ENCODE measurements at places on chromosomes 16 and 17.

GRCh38 chr16:5753381-5753780, 655.8 kb upstream of the EEF2KMT start:
- DNase-seq = no peak

GRCh38 chr16:57628008-57628781, at the start of gene ADGRG1:
ADGRG1 (plus strand) TSS chr16:57628630; CDS start chr16:57650288, 21,658 bp downstream.
- DNase-seq = no peak

DNA sequence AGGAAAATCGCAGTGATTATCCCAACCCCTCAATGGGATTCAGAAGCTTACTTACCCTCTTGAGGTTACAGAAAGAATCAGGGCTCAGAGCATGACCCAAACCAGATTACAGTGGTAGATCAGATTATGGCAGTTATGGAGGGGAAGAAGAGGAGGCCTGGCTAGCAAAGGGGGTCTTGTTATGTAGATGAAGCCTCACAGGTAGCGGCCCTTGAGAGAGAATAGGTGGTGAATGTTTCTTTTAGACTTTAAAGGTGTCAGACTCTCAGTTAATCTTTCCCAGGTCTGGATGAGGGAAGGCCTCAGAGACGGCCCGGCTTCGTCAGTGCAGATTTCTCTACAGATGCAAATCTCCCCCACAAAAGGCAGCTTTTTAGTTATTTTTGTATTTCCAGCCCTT, 15.6 kb downstream of the RNF112 start:
- no peak for DNase-seq

DNA sequence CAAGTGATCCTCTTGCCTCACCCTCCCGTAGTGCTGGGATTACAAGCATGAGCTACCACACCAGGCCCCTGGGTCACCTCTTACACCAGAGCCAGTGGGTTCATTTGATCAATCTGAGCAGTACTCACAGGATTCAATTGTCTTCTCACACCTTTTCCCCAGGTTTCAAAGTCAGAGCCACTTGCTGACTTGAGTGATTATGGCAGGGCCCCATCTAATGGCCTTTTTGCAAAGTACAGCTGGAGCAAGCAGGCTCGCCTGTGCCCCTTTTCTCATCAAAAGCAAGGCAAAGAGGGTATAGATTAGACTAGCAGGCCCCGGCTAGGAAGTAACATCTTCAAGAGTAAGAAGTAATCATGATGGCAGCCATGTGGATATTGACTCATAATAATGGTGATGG, 114.8 kb upstream of the NOL11 start:
- DNase-seq = no peak

- no peak for DNase-seq
Measured at GRCh38 chr17:8830141-8830540, 31.0 kb upstream of the MFSD6L start.

GRCh38 chr16:75446416-75446815, 13.1 kb upstream of the CFDP1 start:
- DNase-seq = no peak

DNA sequence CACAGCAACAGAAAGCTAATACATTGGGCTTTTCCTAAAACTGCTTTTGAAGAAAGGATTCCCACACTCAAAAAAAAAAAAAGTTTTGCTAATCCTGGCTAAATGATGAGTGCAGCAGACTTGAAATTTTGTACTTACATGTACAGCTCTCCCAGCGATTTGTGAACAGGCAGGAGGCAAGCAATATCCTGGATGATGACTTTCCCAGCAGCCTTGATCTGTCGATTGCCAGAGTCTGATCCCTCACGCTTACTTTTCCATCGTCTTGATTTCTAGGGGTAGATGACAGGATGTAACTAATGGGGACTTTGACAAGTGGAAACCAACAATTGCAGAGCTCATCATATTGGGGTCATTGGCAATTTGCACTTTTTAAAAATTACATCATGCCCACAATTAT, 91.4 kb downstream of the WDR59 start:
- no peak for DNase-seq

- DNase-seq = no peak
Measured at GRCh38 chr16:50941681-50942080, 199.8 kb downstream of the CYLD start.

GRCh38 chr17:40065769-40066510, 3.2 kb downstream of the THRA start:
- no peak for DNase-seq

- no peak for DNase-seq
Measured at GRCh38 chr17:49717371-49717861, 9.7 kb upstream of the SLC35B1 start.

GRCh38 chr16:75074920-75075687, 41.5 kb downstream of the LDHD start:
- DNase-seq = no peak

- no peak for DNase-seq
Measured at GRCh38 chr17:74396567-74396966, 29.3 kb downstream of the GPR142 start.

DNA sequence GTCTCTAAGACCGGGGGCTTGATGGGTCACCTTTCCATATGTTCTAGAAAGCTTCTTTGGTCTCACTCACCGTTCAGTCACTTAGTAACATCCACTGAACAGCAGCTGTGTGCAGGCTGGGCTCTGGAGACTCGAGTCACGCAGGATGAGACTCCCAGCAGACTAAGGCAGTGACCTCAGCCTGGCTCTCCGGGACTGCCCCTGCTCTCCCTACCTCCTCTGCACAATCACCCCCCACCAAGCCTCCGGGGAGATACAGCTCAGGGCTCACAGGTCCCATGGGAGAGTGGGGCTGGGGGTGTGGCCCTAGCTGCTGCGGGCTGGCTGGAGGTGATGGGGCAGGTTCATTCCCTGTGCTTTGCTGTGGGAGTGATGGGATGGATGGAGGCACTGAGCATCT, 14.1 kb downstream of the FLYWCH2 start:
- no peak for DNase-seq

GRCh38 chr17:53527473-53527872, 295.3 kb upstream of the KIF2B start:
- no peak for DNase-seq

GRCh38 chr17:79019632-79020584, 4.1 kb upstream of the C1QTNF1 start:
- no peak for DNase-seq

DNA sequence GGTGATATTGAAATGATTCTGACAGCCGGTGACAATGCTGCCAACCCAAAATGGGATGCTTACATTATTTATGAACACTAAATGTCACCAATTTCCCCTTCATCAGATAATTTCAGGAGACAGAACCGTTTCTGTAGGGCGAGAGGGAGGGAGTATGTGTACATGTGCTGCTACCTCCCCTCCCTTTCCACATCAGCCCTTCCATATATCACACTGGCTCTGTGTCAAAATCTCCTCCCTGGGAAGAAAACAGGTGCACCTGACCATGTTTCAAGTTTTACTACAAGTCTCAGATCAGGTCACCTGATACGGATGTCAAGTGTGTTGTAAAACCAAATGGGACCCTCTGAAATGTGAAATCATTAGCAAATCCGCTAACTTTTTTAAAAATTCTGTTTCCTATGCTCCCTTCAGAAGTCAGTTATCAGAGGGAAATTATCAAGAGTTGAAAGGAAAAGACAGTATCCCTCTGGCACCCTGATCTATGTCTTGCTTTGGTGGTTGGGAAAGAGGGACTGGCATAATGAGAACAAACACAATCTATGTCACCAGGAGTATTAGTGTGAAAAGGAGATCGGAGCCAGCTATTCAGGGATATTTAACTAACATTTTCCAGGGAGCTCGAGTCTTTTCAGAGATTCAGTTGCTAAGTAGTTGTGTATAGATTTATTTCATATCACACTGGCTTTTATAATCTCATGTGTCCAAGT, 1002.3 kb upstream of the CDH8 start:
- DNase-seq = no peak

DNA sequence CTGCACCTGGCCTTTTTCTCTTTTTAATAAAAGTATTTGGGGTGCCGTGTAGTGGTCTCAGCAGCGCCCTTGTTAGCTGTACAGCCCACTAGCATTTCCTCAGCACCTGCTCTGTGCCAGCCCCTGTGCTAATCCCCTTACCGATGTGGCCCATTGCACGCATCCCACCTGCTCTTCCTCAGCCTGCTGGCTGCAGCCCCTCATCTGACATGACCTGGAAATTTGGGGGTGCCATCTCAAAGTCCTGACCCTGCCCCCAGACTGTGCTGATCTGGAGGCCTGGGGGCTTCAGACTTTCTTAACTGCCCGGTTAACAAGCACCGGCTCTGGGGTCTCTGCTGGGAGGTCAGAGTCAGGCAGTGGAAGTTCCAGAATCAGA, 10.4 kb downstream of the GPRC5C start:
- no peak for DNase-seq

- no peak for DNase-seq
Measured at GRCh38 chr16:57270221-57271062, 14.0 kb downstream of the PLLP start.

DNA sequence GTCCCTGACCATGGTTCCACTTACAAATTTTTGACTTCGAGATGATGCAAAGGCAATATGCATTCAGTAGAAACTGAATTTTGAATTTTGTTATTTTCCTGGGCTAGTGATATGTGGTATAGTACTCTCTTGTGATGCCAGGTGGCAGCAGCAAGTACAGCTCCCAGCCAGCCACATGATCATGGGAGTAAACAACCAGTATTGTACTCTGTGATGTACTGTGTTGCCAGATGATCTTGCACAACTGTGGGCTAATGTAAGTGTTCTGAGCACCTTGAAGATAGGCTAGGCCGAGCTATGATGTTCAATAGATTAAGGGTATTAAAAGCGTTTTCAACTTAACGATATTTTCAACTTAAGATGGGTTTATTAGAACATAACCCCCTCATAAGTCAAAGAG, 250.8 kb downstream of the STX8 start:
- no peak for DNase-seq

GRCh38 chr16:74896389-74897370, 88.2 kb downstream of the WDR59 start:
- DNase-seq = no peak

DNA sequence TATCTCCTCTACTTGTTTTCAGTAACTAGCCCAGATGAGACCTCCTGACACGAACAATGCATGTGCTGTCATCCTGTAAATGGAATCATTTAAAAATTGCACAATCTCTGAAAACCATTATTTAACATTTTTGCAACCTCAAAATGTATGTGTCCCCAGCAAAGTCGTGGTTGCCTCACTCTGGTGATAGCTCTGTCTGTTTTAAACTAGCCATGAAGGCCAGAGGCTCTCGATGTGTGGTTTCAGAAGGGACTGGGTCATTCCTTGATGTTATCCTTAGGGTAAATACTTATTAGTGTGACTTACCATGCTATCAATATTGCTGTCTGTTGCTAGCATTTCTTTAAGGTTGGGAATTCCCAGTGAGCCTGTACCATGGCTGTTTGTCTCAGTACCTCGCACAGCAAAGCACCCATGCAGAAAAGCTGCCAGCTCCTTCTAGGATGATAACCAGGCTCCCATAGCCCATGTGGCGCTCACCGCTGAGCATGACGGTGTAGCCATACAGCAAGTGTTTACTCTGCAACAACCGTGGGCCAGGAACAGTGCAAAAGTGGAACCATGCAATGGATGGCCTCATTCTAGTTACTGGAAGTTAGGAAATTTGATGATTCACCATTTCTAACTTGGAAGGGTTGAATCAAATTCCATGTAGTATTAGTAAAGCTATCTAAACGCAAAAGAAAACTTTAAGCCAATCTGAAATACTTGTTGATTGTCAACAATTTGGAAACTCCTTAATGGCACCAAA, 2.9 kb upstream of the PGS1 start:
- no peak for DNase-seq

DNA sequence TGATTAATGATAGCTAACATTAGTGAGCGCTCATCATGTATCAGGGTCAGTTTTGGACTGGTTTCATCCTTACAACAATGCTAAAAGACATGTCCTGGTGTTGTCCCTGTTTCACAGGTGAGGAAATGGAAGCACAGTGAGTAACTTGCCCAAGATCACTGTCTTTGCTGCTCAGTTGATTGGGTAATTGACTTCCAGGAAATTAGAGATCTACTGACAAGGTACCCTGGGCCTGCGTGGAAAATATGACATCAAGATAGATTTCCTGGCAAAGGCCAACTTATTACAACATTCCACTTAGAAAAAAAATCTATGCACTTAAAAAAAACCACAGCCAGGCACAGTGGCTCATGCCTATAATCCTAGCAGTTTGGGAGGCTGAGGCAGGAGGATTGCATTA, 96.3 kb downstream of the CYLD start:
- no peak for DNase-seq

- DNase-seq = no peak
Measured at GRCh38 chr16:27740496-27741201, 190.7 kb downstream of the KATNIP start.

- DNase-seq = no peak
Measured at GRCh38 chr16:21989751-21990150, 11.2 kb downstream of the PDZD9 start.

DNA sequence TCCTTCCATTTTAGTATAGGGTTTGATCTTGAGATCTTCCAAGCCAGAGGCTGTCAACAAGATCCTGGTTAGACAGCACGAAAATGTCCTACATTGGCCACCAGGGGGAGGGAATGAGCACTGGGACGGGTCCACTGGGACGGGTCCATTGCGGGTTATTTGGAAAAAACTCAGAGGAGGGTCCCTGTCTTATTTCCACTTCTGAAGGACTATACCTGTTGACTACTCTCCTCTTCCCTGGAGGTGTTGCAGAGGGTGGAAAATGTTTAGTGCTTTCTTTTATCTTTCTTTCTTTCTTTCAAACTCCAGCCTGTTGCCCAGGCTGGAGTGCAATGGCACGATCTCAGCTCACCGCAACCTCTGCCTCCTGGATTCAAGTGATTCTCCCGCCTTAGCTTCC, 2.5 kb downstream of the TTLL6 start:
- no peak for DNase-seq

DNA sequence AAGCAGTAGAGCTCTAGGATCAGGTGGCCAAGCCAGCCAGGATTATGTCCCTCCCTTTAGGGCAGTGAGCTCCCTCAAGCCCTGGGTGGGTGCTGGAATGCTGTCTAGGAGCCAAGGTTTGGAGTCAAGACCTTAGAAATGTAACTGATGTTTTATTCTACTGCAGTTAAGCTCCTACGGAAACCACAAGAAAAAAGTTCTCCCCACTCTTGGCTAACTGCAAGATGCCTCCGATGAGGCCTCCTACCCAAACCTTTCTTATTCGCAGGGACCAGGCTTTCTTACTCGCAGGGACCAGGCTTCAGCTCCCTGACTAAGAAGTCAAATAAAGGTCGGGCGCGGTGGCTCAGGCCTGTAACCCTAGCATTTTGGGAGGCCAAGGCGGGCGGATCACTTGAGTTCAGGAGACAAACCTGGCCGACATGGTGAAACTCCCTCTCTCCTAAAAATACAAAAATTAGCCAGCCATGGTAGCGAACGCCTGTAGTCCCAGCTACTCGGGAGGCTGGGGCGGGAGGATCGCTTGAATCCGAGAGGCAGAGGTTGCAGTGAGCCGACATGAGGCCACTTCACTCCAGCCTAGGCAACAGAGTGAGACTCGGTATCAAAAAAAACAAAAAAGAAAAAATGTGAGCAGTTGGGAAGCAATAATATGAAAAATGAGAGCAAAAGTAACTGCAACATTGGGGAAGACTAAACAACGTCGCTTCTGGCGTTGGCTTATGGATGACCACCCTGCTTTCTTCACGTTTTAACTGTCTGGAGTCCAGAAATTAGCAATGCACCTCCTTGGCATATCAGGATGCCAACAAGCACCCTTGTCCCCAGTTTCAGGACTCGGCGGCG, 31.7 kb upstream of the ARL4D start:
- no peak for DNase-seq

- no peak for DNase-seq
Measured at GRCh38 chr16:50899951-50900350, 158.1 kb downstream of the CYLD start.

Data from NCI-H1048 (cell line).